Inflammatory macrophage treated with lipopolysaccharide for 4 hours (primary cell): ENCODE measurements at places on chromosomes 6 and 20.
A peak's percentile ranks its signal among the peaks of the same experiment; 100 is the strongest.

- no peak for DNase-seq
These were observed 314.0 kb upstream of the JAG1 start for GRCh38 chr20:10987651-10988383.

GRCh38 chr6:159890792-159891191 is at the start of gene MAS1:
Gene MAS1, plus strand, starts transcription at chr6:159890988. Its CDS starts 15,968 bp downstream, at chr6:159906956.
- DNase-seq: no peak

- DNase-seq: peak; percentile 78
These were observed 6.8 kb upstream of the MAPK13 start for GRCh38 chr6:36123270-36124139.

DNA sequence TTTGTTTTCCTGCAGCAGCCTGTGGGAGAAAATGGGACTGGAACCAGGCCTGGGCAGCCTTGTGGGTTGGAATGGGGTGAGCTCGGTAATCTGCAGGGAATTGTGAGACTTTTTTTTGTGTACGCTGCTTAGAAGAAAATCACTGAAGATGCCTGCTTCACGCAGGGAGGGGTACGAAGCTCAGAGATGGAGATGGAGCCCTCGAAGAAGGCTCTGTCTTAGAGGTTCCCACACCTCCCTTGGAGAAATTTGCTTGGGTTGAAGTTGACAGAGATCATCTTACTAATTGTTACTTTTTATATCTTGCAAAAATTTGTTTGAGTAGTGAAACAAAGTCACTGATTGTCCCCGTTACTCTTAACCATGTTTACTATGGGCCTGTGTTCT is 894 bp downstream of the PYGB start:
- DNase-seq: no peak

GRCh38 chr20:3106658-3107463 is 22.3 kb upstream of the AVP start:
- no peak for DNase-seq

- DNase-seq: no peak
These were observed 691.7 kb upstream of the SLC35B3 start for GRCh38 chr6:9126878-9127560.

DNA sequence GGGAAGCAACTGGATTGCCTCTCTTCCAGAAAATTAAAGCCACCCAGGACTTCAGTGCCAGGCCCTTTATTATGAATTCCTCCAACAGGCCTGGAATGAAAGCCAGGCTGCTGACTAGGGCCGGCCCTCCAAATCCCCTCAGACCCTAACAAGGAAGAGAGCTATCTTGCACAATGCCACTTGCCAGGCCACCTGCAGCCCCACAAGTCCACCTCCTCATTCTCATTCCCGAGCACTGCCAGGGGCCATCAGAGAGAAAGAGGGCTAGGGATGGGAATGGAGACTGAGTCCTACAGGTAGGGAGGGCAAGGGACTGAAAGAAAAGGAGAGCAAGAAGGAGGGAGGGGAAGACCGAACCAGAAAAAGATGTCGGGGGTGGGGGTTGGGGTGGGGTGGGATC is 86.5 kb downstream of the MRPL14 start:
- DNase-seq: no peak

DNA sequence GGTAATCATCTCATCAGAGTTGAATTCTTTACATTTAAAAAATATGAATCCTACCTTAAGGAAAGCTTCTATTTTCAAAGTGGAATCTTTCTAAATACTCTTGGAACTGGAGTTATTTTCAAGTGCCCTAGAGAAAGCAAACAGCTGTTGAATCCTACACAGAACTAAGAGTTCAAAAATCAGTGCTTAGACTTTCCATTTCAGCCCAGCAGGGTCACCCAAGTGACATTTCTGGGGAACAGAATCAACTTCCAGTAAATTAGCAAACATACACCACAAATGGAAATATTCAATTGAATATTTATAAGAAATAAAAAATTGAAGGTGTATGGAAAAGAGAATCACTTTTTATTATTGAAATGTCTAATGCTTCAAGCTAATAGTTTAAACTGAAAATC is 427.7 kb upstream of the NOX3 start:
- DNase-seq: no peak

- DNase-seq: no peak
These were observed 201.8 kb downstream of the TTLL2 start for GRCh38 chr6:167526465-167527368.

GRCh38 chr20:50219600-50219999 is 29.0 kb downstream of the CEBPB start:
- DNase-seq: peak; percentile 30

GRCh38 chr6:97195117-97195516 is 87.9 kb downstream of the MMS22L start:
- DNase-seq: no peak

GRCh38 chr6:135673501-135674309 is 176.2 kb upstream of the AHI1 start:
- DNase-seq: no peak

DNA sequence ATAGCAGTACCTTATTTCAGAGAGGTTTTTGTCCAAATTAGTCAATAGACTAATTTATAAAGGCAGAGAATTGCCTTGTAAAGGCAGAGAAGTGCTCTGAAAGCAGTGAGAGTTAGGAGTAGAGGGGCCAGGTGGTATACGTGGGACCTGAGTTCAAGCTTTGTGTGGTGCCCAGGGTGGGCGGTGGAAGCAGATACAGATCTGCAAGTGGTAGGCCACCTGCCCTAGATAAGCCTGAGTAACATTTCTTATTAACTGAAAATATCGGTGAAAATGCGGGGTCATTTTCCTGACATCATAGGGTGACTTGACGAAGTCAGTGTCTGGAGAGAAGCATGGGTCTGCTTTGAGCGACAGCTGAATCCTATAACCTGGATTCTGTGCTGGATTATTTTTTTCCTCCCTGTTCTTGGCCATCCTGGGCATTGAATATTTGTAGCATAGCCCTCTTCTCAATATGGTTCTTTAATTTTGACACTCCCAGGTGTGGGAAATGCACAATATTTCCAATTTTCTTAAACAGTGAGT is 62.2 kb upstream of the SUPT3H start:
- DNase-seq: no peak

DNA sequence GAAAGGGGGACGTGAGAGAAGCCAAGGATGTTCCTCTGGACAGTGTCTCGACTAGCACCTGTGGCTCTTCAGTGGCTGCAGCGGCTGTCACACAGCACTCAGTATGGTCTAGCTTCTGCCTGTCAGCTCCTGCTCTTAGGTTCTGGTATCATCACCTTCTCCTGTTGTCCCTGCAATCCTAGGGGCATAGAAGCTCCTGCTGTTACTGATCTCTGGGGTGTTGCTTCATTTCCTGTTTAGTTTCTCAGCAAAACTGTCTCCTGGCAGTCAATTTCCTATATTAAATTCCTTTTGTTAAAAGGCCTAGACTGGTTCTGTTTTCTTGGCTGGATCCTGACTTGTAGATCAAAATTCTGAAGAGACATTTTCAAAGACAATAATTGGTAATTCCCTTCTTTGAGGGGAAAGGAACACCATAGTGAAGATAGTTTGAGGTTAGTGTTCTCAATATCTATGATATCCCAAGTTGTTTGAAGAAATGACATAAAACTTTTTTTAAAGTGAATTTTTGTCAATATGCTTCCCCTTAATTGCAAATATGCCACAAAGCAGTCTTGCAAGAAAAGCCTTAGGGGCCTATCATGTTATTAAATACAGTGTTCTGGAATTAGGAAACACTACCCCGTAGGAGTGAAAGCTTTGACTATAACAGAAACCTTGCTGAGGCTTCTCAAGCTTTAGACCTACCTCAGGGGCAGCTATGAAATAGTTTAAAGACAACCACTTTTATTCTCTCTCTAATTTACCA is 148.5 kb downstream of the KIF6 start:
- DNase-seq: no peak

DNA sequence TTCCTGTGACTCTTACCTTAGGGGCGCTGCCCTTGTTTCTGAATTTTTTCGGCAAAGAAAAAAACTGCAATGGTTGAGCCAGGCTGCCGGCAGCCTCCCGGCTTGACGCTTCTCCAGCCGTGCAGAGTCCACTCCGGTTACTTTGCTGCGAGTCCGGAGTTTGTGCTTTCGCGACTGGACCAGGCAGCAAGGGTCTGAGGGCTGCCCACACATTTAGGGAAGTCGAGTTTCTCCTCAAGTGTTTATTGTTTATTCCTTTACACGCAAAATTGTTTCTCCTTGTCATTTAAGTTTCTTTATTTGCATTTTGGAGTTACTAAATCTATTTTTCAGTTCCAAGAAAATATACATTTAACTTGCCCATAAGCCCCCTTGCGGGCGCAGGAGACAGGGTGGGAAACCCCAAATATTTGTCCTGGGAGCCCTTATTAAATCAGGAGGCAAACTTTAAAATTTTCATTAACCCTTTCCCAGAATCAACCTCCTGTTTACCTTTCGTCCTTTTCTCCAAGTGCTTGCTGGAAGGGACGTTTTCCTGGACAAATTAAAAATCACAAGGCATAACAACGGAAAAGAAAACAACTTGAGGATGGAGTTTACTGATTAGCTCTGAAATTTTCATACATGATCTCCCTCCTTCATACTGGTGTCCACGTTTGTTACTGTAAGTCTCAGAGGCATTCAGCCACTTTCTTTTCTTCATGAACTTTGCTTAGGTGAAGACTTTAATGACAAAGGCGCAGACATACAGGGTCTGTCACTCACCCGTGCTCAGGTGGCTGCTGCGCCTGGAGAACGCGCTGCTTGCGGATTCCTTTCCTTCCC is 1.7 kb upstream of the PDE10A start:
- DNase-seq: no peak

GRCh38 chr20:22775256-22775655 is 190.9 kb upstream of the FOXA2 start:
- DNase-seq: no peak

DNA sequence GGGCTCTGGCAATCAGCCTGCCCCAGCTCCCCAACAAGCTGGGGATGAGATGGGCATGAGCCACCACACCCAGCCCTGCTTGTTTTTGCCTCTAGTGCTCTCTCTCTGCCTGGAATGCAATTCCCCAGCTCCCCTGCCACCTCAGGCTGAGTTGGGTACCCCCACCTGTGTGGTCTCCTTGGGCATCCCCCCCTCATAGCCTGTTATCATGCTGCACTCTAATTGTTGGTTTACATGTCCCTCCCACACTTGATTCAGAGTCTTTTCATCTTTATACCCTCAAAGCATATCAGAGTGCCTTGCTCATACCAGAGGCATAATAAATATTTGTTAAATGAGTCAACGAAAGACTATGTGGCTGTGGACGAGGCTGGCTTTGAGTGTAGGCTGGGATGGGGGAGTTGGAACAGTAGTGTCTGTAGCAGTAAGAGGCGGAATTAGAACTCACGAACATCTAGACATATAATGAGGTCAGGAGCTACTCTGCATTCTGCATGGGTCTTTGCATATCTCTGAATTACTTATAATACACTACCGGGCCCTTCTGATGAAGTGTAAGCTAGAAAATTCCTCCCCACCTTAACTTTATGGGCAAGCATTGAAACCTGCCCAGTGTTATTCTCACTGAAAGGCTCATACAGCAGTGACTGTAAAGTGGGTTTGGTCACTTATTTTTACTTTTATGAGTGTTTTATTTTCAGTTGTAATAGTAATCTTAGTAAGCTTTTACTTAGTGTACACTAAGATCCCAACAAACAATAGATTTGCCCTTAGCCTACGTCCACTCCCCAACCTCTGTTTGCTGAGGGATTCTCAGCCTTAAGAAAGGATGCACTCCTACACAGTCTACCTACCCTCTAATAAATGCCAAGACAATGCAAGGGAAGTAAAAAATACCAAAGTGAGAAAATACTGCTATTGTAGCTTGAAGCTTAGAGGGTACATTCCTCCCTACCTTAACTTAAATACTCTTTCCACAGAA is 58.7 kb downstream of the EDN1 start:
- DNase-seq: no peak

GRCh38 chr6:137862419-137863090 is 4.5 kb upstream of the TNFAIP3 start:
- DNase-seq: no peak

GRCh38 chr20:52083627-52084232 is 107.8 kb downstream of the ZFP64 start:
- peak; percentile 56 for DNase-seq

DNA sequence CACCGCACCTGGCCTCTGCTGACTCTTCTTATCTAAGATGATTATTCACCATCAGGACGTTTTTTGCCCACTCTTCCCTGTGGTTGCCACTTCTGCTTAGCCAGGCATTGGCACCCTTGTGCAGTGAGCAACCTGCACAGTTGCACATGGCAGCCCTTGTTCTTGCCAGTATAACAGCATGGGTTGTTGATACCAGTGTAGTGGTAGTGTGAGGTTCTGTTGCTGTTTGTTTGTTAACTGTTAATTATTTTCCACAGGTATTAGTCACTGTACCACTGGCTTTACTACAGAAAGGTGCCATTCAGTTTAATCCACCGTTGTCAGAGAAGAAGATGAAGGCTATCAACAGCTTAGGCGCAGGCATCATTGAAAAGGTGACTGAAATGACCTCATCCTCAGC is 52.1 kb downstream of the DEK start:
- no peak for DNase-seq

- no peak for DNase-seq
These were observed 34.9 kb upstream of the TCF21 start for GRCh38 chr6:133854041-133854363.

GRCh38 chr20:12056839-12057238 is 139.1 kb downstream of the BTBD3 start:
- no peak for DNase-seq

DNA sequence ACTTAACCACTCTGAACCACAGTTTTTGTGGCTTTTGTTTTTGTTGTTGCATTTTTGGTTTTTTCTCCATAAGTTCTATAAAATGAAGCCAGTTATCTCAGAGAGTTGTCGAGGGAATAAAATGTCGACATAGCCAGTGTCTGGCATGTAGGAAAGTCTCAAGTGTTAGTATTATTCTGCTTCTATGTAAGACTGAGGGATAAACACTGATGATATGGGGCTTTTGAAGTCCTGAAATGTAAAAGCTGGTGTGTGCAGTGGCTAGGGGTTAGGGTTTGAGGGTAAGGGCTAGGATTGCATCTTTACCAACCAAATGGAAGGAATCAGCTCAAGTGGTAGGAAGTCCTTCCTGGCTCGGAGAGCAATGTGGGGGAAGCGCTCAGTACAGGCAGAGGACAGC is 59.2 kb downstream of the DAAM2 start:
- no peak for DNase-seq

DNA sequence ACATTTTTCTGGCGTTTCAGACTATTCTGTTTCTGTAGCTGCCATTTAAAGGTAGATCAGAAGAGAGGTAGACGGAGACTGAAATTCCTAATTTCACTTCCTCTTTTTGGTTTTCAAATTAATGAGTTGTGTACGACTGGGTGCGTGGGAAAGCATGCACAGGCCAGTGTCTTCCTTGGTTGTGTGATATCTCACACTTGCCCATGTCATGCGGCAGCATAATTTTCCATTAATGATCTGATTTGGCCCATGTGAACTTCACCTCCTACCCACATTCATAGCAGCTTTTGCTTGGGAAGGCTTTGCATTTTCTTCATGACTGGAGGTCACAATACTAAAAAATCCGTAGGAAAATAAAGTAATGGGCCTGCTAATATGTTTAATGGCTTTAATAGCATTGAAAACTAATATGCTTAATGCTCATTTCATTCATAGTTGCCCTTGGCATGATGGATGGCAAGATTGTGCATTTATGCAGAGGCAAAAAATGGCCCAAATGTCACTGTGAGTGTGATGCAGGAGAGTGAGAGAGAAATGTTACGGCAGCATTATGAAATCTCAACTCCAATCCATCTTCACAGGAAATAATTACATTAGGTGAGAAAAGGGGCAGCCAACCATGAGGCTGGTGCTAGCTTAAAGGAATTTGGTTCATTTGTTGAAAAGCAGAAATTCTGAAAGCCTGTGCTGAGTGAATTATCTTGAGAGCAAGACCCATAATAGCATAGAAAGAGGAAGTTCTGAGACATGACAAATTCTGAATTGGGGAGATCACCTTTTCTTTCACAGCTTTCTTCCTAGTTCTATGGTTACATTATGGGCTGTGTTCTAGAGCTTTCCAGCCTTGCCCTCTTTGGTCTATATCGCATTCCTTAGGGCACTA is 69.0 kb upstream of the UST start:
- peak; percentile 62 for DNase-seq
